Chondrocyte (in vitro differentiated cells): ENCODE measurements at places on chromosomes 16 and 17. TPM values are rescaled to one million over a fixed set of nuclear protein-coding genes. Genes with fewer than 3 reads are reported as not detected.

Gene GP1BA
- total RNA-seq = not detected in 3 replicates

GRCh38 chr17:44348234-44348987 is 3.3 kb downstream of the GRN start:
- DNase-seq = no peak

Gene HASPIN
- total RNA-seq = 2.1 to 2.6 TPM (median 2.2 TPM) in 3 replicates

- DNase-seq = no peak
These were observed 128.6 kb downstream of the CPPED1 start for GRCh38 chr16:12675046-12675445.

Gene GHDC
- 3.5 to 8.9 TPM (median 7.8 TPM) in 3 replicates for total RNA-seq

- DNase-seq = peak; percentile 93
These were observed 17.7 kb downstream of the SGCA start for GRCh38 chr17:50183421-50183994.

- no peak for DNase-seq
These were observed 73.4 kb upstream of the GPR139 start for GRCh38 chr16:20147091-20147490.

Gene KREMEN2
- total RNA-seq = not detected in 3 replicates

DNA sequence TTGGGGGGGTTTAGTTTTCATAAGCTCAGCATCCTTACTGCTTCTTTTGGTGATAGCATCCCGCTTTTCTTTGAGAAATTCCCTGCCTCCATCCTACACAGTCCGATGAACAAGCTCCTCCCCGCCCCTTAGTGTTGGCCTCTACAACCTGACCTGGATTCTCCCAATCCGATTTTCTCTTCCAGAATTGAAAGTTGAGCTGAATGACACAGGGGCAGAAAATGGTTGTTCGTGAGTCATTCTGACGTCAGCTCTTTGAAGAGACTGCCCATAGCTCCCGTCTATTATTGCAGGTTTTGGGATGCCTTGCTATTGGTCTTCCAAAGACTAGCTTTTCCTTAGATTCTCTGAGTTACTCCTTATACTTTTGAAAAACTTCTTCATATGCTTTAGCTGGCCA is 279.7 kb downstream of the SLC39A11 start:
- DNase-seq = no peak

GRCh38 chr17:49327835-49328784 is 33.9 kb downstream of the ZNF652 start:
- no peak for DNase-seq

Gene GRAP
- 0.13 to 0.35 TPM in 2 of 3 replicates, not detected in the other for total RNA-seq

Gene STX1B
- total RNA-seq = 1.4 to 4.0 TPM (median 1.7 TPM) in 3 replicates

Gene MT1A
- 1.1 TPM in 1 of 3 replicates, not detected in the others for total RNA-seq

- no peak for DNase-seq
These were observed 26.6 kb downstream of the PEMT start for GRCh38 chr17:17564896-17565295.

GRCh38 chr17:42784811-42785592 is 4.6 kb downstream of the WNK4 start:
- DNase-seq = no peak

Gene HBM
- total RNA-seq = not detected in 3 replicates

Gene RNU2-1
- 2,934 to 3,390 TPM (median 3,124 TPM) in 3 replicates for total RNA-seq

- DNase-seq = no peak
These were observed 13.1 kb upstream of the SEZ6 start for GRCh38 chr17:29018788-29019474.

Gene GPRC5B
- 1.9 to 2.2 TPM (median 2.1 TPM) in 3 replicates for total RNA-seq

Gene KRTAP3-2
- not detected in 3 replicates for total RNA-seq

GRCh38 chr17:57622683-57623433 is 122.2 kb downstream of the CCDC182 start:
- no peak for DNase-seq

DNA sequence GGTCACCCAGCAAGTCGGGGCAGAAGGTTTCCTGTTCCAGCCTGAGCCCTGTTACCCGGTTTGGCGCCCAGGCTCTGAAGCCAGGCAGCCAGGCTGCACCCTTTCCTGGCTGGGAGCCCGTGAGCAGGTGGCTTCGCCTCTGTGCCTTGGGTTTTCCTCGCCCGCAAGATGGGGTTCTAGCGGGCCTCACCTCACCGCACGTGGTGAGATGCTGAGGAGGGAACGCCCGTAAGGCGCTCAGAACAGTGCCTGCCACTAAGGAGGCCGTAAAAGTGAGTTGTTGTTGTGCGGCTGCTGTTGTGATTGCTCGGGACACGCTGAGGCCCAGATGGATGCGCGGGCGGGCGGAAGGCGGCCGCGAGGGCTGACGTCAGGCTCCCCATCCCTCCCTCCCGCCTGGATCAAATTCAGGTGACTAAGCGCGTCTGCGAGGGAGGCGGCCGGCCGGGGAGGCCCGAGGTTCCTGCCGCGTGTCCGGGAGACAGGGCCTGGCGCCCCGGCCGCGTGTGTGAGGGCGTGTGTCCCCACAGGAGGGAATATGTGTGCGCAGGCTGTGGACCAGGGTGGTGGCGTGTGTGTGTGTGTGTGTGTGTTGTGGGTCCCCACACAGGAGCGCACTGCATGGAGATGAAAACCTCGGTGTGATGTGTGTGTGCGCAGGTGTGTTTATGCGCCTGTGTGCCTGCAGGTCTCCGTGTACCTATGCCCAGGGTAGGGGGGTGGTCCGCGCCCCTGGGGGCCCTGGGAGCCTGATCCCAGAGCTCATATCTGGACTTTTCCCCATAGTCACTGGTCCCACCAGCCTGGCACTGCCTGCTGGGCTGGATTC is 4.3 kb downstream of the CAMKK1 start:
- DNase-seq = no peak

DNA sequence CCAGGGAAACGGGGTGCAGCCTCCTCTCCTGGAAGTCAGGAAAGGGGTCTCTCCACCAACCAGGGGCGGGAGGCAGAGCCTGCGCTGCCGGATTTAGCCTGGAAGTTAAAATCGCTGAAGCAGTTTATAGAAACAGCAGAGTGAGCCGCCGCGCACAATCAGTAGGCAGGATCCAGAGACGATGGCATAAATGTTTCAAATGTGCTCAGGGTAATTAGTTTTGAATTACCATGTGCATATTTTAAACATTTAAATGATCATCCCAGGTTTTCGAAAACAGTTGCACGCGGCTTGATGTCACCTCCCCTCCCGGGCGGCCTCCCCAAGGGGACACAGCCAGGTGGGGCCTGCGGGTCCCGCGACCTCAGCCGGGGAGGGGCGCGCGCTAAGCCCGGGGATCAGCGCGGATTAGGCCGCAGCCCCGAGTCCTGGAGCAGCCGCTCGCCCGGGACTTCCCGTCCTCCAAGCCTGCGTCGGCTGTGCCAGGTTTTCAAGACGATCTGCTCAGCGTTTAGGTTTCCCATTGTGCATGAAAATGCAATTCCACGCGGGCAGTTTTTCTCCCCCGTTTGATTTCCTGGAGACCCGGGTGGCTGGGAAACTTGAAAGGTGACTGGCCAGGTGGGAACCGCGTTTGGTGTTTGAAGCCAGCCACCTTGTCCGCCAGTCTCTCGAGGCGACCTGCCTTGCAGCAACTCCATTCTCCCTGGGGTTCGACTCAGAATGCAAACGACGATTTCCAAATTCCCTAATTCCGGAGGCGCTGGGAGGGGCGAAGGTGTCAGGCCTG is 78.3 kb downstream of the RPA1 start:
- no peak for DNase-seq

- DNase-seq = no peak
These were observed 113.2 kb downstream of the PHKB start for GRCh38 chr16:47574091-47575054.

GRCh38 chr17:42305543-42306384 is 17.5 kb downstream of the STAT5A start:
- no peak for DNase-seq

Gene RMI2
- 1.6 to 6.5 TPM (median 1.7 TPM) in 3 replicates for total RNA-seq

Gene INCA1
- total RNA-seq = 0.74 to 1.5 TPM (median 0.85 TPM) in 3 replicates

Gene LHX1
- total RNA-seq = not detected in 3 replicates

GRCh38 chr16:74199842-74200124 is 96.8 kb upstream of the PSMD7 start:
- no peak for DNase-seq

Gene ALDOC
- 3.9 to 9.5 TPM (median 8.0 TPM) in 3 replicates for total RNA-seq

DNA sequence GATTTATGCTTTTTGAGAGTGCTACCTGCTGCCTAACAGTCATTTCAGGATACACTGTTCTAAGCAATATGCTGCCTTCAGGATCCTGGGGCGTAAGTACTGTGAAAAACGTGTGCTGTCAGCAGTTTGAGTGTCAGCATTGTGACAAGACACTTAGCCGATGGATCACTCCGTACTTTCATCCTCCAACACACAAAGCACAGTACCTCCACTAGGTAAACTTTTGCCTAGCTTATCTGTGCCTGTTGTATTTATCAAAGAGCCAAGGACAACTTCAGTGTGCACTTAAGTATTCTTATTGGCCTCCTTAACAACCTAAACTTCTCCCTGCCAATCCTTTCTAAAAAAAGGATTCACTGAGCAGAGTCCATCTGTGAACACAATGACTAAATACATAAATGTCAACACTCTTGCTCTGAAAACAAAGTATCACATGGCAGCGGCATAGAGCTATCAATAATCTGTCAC is 33.8 kb upstream of the PHLPP2 start:
- no peak for DNase-seq

GRCh38 chr16:51559901-51560300 is 408.8 kb upstream of the SALL1 start:
- no peak for DNase-seq

GRCh38 chr16:85374571-85374872 is 238.6 kb upstream of the GSE1 start:
- DNase-seq = no peak

DNA sequence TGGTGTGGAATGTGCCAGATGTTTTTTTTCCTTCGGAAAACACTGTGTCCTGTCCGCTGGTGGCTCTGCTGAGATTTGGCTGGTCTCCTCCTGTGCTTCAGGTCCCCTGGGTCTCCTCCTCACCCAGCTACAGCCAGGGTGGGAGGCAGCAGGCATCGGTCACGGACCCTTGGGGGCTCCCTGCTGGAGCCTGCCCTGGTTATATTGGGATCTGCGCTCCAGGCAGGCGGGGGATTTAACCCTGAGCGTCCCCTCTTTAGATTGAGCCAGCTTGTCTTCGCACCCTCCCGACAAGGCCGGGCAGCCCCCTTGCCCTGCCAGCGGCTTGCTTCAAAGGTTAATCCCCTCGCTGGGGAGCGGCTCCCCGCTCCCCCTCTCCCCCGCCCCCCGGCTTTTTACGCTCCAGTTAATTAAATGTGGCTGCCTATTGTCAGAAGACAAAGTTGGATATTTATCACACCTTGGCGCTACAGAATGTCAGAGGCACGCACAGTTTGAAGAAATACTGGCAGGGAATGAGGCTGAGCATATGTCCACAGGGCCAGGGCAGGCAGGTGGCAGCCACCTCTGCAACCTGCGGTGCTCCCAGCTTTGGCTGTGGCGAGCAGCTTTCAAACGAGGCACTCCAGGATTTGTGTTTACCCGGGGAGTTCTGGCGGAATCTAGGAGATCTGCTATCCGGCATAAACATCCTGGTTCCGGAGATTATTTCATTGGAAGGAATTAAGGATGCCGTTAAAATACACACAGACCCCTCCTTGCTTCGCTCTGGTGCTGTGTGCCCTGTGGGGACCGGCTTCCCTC is 38.2 kb upstream of the GSE1 start:
- no peak for DNase-seq

Gene ARL5C
- total RNA-seq = 0.25 TPM in 1 of 3 replicates, not detected in the others

DNA sequence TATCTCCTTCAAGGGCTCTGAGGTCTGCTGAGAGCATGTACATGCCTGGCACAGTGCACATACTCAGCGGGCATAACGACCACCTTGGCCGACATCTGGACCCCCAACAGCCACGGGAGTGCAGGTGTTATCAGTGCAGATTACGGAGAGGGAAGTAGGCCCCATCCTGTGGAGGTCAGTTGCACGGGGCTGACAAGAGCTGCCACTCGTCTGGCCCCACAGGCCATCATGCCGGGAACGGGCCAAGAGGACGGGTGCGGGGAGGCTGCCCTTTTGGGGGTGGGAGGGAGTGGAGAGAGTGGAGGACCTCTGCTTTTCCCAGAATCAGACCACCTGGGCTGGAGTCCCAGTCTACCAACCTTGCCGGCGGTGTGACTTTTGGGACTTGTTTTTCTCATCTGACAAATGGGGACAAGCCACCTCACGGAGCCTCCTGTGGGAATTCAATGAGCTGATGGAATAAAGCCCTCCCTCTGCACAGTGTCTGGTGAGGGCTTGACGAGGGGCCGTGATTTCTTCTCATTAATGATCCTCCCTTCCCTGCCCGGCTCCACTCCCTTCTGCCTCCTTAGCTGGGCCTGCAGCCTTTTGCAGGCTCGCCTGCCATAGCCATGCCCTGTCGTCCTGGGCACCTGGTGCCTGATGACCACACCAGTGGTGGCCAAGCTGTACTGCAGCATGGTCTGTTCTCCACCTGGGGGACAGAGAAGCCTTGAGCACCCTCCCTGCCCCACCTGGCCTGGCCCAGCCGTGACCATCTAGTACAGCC is 4.6 kb downstream of the PRSS33 start:
- peak; percentile 82 for DNase-seq

DNA sequence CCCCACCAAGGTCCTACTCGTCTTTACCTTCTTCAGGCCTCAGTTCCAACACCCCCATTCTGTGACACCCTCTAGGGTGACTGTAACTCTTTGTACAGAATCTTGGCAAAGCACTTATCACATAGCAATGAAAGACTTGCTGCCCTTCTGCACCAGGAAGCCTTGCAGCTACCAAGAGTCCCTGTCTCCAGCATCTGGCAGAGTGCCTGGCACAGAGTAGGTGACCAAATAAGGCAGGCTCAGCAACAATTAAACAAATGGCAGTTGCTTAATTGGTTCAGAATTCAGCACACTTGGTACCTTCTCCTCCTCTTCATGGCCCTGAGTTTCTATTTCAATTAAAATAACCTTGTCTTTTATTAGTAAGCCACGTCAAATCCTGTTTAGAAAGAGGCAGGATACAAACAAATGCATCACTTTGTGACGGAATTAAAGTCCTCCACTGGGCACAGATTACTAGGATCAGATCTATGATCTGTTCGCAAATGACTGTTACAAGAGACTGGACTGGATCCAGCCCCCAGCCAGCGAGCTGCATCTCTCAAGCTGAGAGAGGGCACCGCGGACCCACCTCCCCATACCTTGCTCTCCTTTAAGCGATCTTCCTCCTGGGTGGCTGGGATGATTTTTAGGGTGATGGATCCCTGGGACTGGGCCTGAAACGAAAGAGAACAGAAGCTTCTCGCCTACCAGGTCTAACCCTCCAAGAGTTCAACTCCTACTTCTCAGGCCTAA is 9.4 kb downstream of the MPP3 start:
- DNase-seq = no peak

Gene PDE6G
- not detected in 3 replicates for total RNA-seq

GRCh38 chr17:77786740-77787505 is 171.6 kb upstream of the TNRC6C start:
- DNase-seq = no peak

GRCh38 chr17:79073706-79074088 is 927 bp upstream of the ENGASE start:
- peak; percentile 53 for DNase-seq

DNA sequence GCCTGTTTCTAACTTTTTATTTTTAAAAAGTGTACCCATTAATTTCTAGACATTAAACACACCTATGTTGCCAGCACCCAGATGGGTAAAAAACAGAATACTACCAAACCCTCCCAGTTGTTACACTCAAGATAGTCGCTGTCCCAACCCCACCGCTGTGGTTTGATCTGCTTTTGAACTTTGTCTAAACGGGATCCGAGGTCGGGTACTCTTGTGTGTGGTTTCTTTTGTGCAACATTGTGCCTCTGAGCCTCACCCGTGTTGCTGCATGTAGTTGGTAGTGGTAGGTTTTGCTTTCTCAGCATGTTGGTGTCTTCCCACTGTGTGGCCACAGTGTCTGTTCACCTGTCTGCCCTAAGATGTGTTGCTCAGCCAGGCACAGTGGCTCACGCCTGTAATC is 4.3 kb downstream of the KLHL36 start:
- no peak for DNase-seq

- no peak for DNase-seq
These were observed 6.9 kb downstream of the C1QBP start for GRCh38 chr17:5431949-5432556.

Gene TBX4
- total RNA-seq = not detected in 3 replicates

GRCh38 chr16:16004314-16004749 is 54.9 kb downstream of the ABCC1 start:
- no peak for DNase-seq
